ENCODE measurements at places on chromosomes 2 and 18.

GRCh38 chr2:231546014-231546715 is 15.9 kb upstream of the NMUR1 start:
- no peak for DNase-seq

DNA sequence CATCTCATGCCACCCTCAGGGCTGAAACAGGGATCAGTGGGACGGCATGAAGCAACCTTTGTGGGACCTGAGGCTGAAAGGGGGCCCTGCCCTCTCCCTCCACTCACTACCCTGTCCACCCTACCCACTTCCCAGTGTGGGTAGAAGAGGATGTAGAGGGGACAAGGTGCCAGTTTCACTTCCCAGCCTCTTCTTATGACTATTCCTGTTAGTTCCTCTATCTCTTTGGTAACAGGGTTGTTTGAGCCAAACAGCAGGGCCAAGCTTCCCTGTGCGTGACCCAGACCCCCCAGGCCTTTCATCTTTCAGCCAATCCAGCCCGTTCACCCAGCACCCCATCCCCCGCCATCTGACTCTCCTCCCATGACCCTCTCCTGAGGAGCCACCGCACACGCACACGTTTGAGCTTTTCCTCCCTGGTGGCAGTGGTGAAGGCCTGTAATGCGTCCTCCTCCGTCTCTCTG is 82.3 kb downstream of the STPG4 start:
- no peak for DNase-seq

GRCh38 chr18:50441016-50441415 is 66.2 kb downstream of the SKA1 start:
- no peak for DNase-seq

DNA sequence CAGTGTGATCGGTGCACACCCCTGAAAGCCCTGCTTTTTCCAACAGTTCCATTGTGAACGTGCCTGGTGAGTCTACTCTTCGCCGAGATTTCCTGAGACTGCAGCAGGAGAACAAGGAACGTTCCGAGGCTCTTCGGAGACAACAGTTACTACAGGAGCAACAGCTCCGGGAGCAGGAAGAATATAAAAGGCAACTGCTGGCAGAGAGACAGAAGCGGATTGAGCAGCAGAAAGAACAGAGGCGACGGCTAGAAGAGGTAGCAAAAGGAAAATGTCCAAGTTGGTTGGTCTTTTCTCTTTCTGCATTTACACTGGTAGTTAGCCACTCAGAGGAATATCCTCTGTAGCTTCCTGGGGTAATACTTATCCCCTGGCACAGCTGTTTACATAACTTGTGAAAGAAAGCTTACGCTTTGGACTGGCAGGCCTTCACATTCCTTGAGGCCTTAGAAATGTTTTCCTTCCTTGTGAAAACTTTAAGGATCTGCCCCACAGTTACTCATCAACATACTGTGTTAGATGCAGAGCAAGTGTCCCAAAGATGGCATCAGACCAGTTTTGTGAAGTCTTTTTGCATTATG is 146.6 kb downstream of the MAP4K4 start:
- DNase-seq: no peak

- no peak for DNase-seq
These were observed 87.6 kb upstream of the FAM110C start for GRCh38 chr2:133675-134593.

DNA sequence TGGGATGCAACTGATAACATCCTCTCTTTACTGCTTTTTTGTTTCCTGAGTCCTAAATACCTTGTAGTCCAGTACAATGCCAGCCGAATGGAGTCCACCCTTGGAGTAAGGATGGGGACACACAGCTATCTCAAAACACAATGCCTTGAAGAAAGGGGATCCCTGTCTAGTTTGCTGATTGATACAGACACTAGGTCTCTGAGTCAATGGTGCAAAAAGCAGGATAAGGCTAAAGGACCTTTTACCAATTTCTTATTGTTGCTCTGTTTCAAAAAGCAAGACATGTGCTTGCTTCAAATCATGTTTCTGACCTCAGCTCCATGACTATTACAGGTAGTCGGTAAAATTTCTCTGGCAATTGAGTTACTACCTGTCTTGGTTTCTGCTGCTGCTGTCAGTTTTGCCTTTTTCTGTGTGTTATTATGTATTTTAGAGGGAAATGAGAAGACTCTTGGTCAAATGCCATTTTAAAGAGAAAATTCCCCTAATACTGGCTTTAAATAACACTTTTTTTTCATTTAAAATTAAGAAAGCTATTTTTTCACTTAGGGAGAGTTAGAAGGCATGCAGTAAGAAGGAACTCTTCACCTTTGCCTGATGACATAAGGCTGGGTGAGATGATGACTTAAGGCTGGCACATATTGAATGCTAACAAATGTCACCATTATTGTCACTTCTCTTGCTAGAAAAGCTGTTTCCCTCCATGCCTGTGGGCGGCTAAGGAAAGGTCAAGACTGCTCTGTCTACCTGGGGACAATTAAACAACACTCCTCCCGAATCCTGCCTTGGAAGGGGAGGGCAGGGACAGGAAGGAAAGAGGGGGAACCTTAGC is 4.9 kb upstream of the FIGLA start:
- DNase-seq: no peak

GRCh38 chr2:233556881-233557736 is 9.5 kb downstream of the USP40 start:
- no peak for DNase-seq

DNA sequence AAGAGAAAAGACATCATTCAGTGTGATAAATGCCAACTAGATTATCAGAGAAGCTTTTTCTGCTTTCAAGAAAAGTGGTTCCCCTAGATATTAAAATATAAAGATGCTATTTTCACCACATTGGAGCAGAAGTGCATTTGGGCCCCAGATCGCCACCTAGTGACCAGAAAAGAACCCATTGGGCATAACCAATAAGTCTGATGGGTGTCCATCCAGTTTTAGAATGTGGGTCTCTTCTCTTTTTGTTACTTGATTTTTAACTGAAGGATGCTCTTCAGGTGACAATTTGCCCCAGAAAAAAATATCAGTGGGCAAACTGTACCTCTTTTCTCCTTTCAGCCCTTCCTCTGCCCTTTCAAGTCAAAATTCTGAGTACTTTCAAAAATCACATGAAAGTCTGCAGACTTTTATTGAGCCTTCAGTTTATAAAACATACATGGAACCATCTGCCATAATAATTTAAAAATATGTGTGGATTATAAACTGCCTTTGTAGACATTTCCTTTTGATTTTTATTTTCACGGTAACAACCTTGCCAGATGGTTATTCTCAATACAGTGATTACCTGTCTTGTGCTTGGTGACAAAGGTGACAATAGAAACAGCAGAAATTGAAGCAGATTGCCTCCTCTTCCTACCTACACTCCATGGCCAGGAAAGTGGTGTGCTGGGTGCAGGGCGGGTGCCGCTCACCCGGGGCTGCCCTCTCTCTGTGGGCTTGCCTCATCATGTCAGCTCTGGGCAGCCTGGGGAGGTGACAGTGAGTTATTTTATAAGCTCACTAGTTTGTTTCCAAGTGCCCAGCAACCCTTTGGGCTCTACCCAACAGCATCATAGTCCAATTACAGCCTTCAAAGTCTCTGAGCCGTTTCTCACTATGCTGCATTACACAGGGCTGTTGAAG is 124.5 kb downstream of the DCDC2C start:
- no peak for DNase-seq

DNA sequence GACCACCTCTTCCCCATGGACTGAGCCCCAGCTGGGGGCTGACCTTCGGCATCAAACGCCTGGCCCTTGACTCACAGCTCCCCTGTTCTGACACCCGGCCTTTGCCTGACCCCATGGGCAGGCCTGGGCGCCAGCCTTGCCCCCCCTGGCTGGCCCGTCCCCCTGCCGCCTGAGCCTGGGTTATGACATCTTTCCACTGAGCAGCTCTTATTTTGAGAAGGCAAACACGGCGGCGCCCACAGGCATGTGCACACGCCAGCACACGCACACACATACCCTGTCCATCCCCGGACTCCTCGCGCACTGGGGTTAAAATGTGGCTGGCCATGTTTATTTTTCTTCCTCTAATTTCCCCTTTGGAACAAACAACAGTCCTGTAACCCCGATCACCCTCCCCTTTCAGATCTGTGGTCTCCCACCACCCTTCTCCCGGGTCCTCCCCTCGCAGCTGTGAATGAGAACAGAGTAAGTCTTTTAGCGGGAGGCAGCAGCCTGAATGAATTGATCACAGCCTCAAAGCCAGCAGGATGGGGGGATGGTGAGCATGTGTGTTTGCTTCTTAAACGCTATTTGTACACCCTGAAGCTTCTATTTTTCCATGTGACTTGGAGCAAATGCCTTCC is 11.8 kb upstream of the ATOH8 start:
- no peak for DNase-seq

GRCh38 chr18:23226930-23227725 is 91.8 kb downstream of the CABLES1 start:
- no peak for DNase-seq

GRCh38 chr18:61001138-61001537 is 332.1 kb upstream of the CDH20 start:
- DNase-seq: no peak

GRCh38 chr2:238097988-238098871 is 1.9 kb upstream of the ESPNL start:
- DNase-seq: no peak

DNA sequence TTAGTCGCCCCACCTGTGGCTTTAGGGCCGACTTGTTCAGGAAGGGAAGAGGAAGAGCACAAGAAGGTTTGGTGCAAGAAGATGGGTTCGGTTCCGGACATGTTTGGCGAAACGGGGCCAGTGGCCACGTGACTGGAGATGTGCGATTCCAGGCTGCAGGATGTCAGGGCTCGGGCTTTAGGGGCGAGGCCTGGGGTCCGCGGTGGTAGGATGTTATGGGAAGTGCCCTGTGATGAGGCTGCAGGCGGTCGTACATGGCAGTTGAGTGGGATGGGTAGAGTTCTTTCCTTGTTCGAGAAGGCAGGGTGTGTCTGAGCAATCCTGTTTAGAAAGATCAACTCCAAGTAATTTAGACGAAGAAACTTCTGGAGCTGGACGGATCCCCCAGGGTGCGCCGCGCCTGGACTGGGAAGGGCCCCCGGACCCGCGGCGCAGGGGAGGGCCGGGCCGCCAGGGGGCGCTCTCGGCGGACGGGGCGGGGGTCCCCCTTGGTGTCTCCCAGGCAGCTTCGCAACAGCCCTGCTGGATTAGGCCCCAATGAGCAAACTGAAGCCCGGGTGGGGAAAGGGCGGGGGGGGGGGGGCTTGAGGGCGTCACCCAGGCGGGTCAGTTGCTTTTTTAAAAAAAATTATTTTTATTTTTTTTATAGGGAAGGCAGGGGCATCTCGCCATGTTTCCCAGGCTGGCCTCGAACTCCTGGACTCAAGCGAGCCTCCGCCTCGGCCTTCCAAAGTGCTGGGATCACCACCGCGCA is 17.2 kb upstream of the SDC1 start:
- DNase-seq: no peak

GRCh38 chr2:18998491-18998890 is 359.9 kb downstream of the OSR1 start:
- no peak for DNase-seq

GRCh38 chr18:57469884-57470283 is 34.7 kb downstream of the ONECUT2 start:
- no peak for DNase-seq

DNA sequence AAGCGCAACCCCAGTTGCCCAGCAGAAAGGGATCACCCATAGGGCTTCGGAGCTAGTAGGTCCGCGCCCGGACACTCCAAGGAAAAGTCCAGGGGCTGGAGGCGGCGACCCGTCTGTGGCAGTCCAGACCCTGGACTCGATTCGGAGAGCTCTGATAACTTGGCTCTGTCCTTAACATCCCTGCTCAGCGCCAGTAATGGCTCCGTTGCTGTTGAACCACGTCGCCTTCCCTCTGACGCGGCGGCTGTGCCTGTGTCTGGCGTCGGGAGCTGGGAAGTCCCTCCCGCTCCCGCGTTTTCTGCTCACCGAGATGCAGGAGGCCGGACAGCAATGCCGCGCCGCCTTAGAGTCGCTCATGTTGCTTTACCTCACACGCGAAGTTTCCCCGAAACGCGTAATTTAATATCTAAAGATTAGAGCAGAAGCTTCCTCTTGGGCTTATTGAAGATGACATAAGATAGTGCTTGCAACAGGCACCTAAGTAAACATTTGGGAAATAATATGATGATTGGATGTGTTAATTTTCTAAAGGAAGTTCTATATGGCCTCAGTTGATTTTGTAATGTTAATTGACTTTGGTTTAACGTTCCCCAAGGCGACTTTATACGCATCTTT is 1.3 kb upstream of the ZBTB14 start:
- DNase-seq: no peak

DNA sequence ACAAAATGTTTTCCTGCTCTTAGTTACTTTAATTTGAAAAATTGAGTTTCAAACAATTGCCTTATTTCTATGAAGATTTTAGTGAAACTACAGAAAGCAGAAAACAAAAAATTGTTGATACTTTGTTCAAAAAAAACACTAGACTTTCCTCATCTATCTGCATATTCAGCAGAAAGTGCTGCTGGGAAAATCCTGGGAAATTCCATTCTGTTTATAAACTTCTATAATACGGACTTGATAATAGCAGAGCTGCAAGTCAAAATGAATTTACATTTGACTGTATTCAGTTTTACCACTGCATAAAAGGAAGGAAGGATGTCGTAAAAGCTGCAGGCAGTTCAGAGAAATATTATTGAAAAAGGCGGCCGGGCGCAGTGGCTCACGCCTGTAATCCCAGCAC is 24.9 kb upstream of the ERICH2 start:
- DNase-seq: no peak

- no peak for DNase-seq
These were observed 159.2 kb downstream of the GULP1 start for GRCh38 chr2:188450732-188451483.

GRCh38 chr2:120930864-120931263 is 195.2 kb downstream of the GLI2 start:
- DNase-seq: no peak
